ENCODE measurements at places on chromosomes 11 and 22. TPM values are rescaled to one million over a fixed set of nuclear protein-coding genes. Genes with fewer than 3 reads are reported as not detected.

GRCh38 chr11:63660972-63661371, 10.2 kb downstream of the ATL3 start:
- no peak for DNase-seq
- peaks cover 29% of the 10 kb centered on the region for H3K4me1 ChIP-seq
- H3K4me3 ChIP-seq, result no peak overlapping the region
- H3K36me3 ChIP-seq, result peaks cover 9% of the 10 kb centered on the region

TCN2 gene
- 58.1 TPM for total RNA-seq

- no peak for DNase-seq
- no peaks in the 10 kb centered on the region for H3K36me3 ChIP-seq
- H3K27ac ChIP-seq, result no peak overlapping the region
- peaks cover 16% of the 10 kb centered on the region for H3K27me3 ChIP-seq
Measured at GRCh38 chr11:14614091-14614622, 29.4 kb upstream of the PDE3B start.

CCDC134 gene
- 10.0 TPM for total RNA-seq

MYRF gene
- total RNA-seq, result 0.47 TPM

CDC42BPG gene
- 0.68 TPM for total RNA-seq

OR5B3 gene
- total RNA-seq, result not detected

CD6 gene
- total RNA-seq, result not detected

UBQLNL gene
- total RNA-seq, result 0.39 TPM

DNA sequence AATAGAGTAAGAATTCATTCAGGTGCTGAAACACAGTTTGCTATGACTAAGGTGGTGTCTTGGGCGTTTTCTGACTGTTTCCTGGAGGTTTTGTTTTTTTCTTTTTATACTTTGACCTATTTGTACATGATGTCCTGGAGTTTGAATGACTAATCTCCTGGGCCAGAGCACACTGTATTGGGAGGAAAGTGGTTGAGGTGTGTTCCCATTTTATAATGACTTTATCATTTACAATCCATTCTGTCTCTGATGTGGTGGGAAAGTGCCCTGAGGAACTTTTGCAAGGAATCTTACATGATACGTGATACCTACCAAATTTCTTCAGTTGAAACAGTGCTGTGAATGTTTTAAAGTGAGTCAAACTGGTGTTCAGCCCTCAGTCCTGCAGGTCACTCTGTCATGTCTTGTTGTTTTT, 80.8 kb downstream of the TNRC6B start:
- no peak for DNase-seq
- H3K27me3 ChIP-seq, result no peaks in the 10 kb centered on the region
- H3K4me1 ChIP-seq, result peaks cover 28% of the 10 kb centered on the region
- H3K36me3 ChIP-seq, result peaks cover 29% of the 10 kb centered on the region
- no peak overlapping the region for H3K4me3 ChIP-seq

GRCh38 chr11:14577835-14578529, 57.8 kb upstream of the PSMA1 start:
- H3K4me3 ChIP-seq, result no peak overlapping the region
- DNase-seq, result no peak
- peaks cover 12% of the 10 kb centered on the region for H3K27me3 ChIP-seq

- peaks cover 11% of the 10 kb centered on the region for H3K4me1 ChIP-seq
- no peak overlapping the region for H3K4me3 ChIP-seq
- no peaks in the 10 kb centered on the region for H3K36me3 ChIP-seq
- no peaks in the 10 kb centered on the region for H3K27me3 ChIP-seq
Measured at GRCh38 chr22:45261407-45262088, 20.9 kb upstream of the KIAA0930 start.

C11orf86 gene
- not detected for total RNA-seq

GRCh38 chr11:120338107-120338933, 2.1 kb downstream of the ARHGEF12 start:
- H3K4me1 ChIP-seq, result peaks cover 43% of the 10 kb centered on the region
- peak overlapping the region; percentile 96 for H3K4me3 ChIP-seq
- no peaks in the 10 kb centered on the region for H3K27me3 ChIP-seq

PKP3 gene
- 0.40 TPM for total RNA-seq

DNA sequence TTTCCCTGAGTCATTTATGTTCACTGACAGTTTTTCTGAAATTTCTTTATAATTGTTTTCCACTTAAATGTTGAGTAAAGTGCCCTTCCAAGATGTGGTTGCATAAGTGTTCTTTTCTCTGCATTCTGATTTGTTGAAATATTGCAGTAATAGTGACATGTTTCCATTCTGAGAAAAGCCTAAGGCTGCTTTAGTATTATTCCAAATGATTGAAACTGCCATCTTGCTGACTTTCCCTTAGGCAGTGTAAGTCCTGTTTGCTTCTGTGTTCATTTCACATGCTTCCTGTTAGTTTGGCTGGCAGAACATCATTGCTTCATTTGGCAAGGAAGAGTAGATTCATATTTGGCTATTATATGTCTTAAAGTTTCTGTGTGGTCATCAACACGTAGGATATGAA, 146.5 kb downstream of the ELP4 start:
- H3K27me3 ChIP-seq, result no peaks in the 10 kb centered on the region
- no peak for DNase-seq
- peaks cover 7% of the 10 kb centered on the region for H3K4me1 ChIP-seq
- no peak overlapping the region for H3K27ac ChIP-seq
- peaks cover under 1% of the 10 kb centered on the region for H3K36me3 ChIP-seq

GRCh38 chr11:120958185-120958584, 65.7 kb upstream of the TBCEL start:
- no peak overlapping the region for H3K27ac ChIP-seq
- no peak for DNase-seq
- H3K4me1 ChIP-seq, result no peaks in the 10 kb centered on the region
- H3K4me3 ChIP-seq, result no peak overlapping the region
